ENCODE measurements at places on chromosomes 1 and 21. TPM values are rescaled to one million over a fixed set of nuclear protein-coding genes. Genes with fewer than 3 reads are reported as not detected.

DNA sequence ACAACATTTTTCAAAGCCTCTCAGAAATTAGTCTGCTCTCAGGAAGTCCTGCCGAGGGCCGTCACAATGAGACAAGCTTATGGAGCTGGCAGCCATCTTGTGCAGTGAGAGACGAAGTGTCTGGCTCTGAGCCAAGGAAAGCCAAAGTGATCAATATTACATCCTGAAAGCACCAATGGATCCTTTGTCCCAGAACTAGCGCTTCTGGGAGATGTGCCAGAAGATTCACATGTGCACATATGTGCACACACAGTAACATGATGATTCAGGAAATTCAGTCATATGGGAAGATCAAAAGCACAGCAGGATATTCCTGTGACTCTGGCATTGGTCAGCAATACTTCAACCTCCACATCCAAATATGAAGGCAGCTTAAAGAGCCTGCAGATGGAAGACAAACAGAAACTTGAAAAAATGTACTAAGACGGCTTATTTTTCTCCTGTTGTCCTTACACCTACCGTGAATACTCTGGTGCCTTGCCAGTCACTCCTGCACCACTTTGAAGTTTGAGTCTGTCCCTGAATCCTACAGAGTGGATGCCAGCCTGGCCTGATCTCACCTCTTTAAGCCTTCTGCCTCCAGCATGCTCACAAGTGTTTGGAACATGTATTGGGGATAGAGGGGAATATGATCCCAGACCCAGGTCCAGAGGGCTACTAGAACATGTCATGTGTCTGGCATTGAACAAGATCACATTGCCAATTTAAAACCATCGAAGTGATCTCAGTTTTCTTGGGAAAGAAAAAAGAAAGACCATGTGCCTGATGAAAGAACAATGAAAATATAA lies 44.5 kb upstream of the PRRX1 start:
- no peak for DNase-seq

GRCh38 chr1:15417059-15417934 lies 7.6 kb downstream of the EFHD2 start:
- peak; percentile 83 for DNase-seq

GRCh38 chr1:1958071-1958541 lies 39.0 kb upstream of the TMEM52 start:
- DNase-seq, result no peak

DNA sequence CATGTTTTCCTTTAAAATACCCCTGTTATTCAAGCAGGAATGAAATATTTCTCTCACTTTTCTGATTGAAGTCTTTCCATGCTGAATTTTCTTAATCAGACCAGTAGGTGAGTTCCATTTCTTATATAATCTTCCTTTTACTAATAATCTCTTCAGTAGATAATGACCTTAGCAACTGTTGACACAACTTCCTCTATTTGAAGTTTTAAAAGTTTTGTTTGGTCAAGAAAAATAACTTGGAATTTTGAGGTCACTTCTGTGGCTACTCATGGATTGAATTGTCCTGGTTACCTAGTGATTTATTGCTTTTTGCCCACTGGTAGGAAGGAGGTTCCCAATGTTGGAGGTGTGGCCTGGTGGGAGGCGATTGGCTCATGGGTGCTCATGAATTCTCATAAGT lies 70.6 kb upstream of the PAXBP1 start:
- peak; percentile 28 for DNase-seq

- peak; percentile 77 for DNase-seq
Observed at GRCh38 chr1:44213222-44214112, at the start of gene DMAP1. DMAP1 (plus strand) TSS chr1:44213471; CDS start chr1:44213754, 283 bp downstream.

DNA sequence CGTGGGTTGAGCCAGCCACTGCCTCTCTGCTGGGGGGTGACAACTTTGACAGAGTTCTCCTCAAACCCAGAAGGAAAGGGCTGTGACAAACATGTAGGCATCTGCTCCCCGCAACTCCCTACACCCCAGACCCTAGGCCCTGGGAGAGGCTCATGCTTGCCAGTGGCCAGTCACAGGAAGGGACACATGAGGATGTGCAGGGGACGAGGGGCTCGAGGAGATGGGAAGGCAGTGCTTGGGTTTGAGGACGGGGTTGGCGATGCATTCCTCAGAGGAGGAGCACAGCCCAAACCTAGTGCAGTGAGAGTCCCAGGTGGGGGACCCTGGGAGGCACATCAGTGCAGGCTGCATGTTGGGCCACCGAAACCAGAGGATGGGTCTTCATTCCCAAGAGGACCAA lies 62.1 kb downstream of the STUM start:
- DNase-seq, result no peak

JAM2 gene
- 1.7 TPM for total RNA-seq

DNA sequence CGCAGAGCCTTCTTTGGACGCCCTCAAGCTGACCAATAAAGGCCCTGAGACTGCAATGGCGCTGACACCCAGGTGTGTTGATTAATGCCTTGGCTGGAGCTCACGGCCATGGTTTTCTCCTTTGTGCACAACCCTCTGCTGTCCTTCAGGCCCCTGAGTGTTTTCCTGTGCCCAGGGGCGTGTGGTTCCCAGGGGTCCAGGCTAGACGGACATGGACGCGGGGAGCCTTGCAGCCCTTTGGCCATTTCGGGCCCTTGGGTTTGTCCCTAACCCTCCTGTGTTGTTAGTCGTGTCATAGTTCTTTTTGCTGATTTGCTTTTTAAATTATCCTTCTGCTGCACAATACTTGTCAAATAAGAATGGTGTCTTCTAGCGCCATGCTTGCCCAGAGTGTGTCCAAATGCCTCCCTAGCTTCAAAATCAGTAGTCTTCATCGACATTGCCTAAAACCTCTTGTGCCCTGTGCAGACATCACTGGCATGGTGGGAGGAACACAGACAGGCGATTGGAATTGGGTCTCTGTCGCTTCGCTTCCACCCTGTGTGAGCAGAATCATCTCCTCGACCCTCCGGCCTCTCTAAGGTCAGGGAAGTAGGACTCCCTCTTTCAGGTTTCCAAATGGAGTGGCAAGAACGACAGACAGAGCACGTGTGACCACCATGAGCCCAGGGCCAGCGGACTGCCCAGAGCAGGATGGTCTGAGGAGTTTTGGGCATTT lies 1.9 kb downstream of the KRTAP10-4 start:
- DNase-seq, result no peak

- peak; percentile 95 for DNase-seq
Observed at GRCh38 chr1:55129194-55129728, 85.9 kb downstream of the USP24 start.

- DNase-seq, result peak; percentile 38
Observed at GRCh38 chr1:158112994-158113758, 67.5 kb upstream of the CD1D start.

S1PR1 gene
- total RNA-seq, result 6.8 TPM

GRCh38 chr1:89725011-89725370 lies 92.1 kb downstream of the LRRC8C start:
- DNase-seq, result peak; percentile 71

- no peak for DNase-seq
Observed at GRCh38 chr1:46011121-46011695, 121.2 kb downstream of the PIK3R3 start.

DNA sequence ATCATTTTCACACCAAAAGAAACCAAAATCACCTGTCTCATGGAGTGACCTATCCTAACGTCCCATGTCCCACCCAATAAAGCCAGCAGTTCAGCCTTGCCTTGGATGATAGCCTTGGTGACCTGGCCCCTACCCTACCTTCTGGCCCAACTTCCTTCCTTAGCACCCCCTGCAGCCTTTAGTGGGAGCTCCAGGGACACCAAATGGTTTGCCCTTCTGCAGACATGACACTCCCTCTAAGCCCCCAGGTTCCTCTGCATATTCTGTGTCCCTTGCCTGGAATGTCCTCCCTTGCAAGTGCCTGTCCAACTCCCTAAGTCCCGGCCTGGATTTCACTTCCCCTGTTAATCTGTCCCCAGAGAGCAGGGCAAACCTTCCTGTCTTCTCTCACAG lies 2.2 kb downstream of the SLFNL1 start:
- DNase-seq, result no peak

GRCh38 chr1:174911606-174912005 lies 88.1 kb upstream of the CACYBP start:
- no peak for DNase-seq

CEP85 gene
- 28.6 TPM for total RNA-seq

ADGRL4 gene
- total RNA-seq, result not detected

DNA sequence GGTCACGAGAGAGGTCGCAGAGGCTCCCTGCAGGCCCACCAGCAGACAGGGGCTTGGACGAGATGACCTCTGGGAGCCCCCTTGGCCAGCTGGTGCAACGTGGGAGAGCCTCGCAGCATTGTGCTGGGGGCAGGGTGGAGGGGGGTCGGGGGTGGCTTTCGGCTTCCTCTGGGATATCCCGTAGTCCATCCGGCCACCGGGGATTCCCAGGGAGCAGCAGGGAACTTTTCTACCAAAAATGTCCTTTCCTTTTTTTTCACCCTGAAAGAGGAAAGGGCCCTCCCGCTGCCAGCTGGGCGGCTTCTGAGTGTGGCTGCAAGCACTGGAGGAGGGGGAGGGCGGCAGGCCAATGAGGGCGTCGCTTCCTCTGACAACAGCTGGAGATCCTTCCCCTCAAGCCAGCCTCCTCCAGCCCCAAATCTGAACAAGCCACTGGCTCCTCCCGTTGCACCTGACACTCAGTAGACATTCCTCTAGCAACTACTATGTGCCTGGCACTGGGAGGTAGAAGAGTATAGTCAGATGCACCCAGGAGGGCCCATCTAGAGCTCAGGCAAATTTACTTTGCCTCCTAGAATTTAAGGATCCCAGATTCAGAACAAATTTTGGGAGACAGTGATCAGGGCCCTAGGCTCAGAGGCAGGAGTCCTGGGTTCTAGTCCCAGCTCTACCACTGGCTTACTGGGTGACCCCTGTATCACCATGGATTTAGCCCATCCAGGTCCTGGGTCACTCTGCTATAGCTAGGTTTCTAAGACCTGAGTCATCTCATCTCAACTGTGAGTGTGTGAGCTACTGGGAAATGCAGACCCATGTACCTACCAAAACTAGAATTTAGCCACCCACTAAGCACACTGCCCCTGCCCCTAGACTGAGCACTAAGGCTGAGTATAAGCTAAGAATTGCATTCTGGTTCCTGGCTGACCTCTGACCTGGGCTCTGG lies 2.7 kb downstream of the MOB3C start:
- DNase-seq, result peak; percentile 39

DNA sequence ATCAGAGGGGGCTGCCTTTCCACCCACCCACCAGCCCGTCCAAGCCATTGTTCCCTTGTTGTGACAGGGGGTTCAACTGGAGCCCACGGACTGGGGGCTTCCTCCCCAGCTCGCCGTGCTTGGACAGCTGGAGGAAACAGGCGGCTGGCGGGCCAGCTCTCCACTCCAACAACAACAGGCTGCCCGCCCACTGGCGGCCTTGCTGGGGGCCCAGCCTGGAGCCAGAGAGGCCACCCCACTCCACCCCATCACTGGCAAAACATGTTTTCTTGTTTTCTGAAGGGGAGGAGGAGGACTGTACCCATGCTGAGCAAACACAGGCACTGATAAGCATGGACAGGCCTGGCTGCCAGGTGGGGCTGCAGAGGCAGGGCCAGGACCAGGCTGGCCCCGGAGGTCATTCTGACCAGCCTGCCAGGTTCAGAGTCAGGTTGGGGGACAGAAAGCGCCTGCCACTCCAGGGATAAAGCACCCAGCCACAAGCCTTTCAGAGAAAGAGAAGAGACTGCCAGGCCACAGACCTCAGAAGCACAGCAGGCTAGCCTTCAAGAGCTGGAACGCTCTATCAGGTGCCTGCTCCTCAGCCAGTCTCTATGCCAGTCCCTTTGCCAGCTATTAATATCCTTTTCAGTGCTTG lies 32.8 kb downstream of the GJA4 start:
- no peak for DNase-seq

DNA sequence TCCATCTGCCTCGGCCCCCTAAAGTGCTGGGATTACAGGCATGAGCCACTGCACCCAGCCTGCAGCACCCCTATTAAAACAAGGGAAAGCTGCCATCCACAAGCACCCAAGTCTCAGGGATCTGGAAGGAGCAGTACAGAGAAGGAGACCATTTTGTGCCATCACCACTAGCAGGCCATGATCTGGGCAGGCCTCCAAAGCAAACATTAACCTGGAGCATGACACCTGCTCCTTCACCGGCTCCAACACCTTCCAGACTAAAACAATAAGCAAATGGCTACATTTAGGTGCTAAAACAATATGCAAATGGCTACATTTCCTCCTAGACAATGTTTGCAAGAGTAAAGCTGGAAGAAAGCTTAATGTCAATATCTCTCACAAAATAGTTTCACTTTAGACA lies 16.7 kb downstream of the MEAF6 start:
- no peak for DNase-seq

KCNT2 gene
- total RNA-seq, result 1.9 TPM

- no peak for DNase-seq
Observed at GRCh38 chr1:119331190-119331515, 37.4 kb upstream of the HAO2 start.

- no peak for DNase-seq
Observed at GRCh38 chr1:67371043-67371442, 59.2 kb downstream of the SERBP1 start.

PYGO2 gene
- 27.5 TPM for total RNA-seq

- no peak for DNase-seq
Observed at GRCh38 chr1:168421399-168422004, 122.3 kb downstream of the XCL2 start.

- no peak for DNase-seq
Observed at GRCh38 chr1:97802011-97802410, 118.8 kb downstream of the DPYD start.

GRCh38 chr1:41488040-41488951 lies 3.8 kb upstream of the EDN2 start:
- DNase-seq, result no peak

All from M059J (cell line).